T-helper 22 cell (primary cell): ENCODE measurements at places on chromosomes 4 and X.

- no peak for DNase-seq
Observed at GRCh38 chr4:6742507-6742906, 26.5 kb downstream of the BLOC1S4 start.

DNA sequence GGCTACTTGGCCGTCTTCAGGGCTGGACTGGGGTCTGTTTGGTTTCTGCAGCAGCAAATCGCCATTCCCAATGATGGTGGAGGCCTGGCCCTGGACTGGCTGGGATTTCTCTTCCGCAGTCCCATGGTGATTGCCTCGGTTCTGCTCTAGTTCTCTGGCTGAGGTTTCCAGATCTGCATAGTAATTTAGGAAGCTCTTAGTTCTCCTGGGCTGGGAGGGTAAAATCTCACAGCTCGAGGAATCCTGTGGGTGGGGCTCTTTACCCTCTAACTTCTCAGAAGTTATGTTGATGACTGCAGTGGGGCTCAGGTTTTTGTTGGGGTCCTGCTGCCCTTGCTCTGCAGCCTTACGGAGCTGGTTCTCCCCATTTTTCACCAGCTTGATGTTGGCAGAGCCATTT lies 200.6 kb downstream of the APBB2 start:
- no peak for DNase-seq

DNA sequence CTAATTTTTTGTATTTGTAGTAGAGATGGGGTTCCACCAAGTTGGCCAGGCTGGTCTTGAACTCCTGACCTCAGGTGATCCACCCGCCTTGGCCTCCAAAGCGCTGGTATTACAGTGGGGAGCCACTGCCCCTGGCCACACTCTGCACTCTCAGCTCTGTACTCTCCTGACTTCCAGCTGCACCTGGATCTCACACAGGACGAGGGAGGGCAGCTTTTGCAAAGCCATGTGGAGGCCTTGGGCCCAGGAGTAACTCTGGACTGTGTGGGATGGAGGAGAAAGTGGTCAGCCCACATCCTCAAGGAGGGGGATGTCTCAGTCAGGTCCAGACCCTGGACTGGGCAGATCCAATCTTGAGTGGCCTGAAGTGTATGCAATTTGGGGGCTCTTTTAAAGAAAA lies 23.0 kb downstream of the NAT8L start:
- DNase-seq: no peak

GRCh38 chrX:69618803-69619202 lies 2.9 kb downstream of the EDA start:
- DNase-seq: no peak

GRCh38 chr4:9804918-9805317 lies 23.5 kb downstream of the DRD5 start:
- no peak for DNase-seq

DNA sequence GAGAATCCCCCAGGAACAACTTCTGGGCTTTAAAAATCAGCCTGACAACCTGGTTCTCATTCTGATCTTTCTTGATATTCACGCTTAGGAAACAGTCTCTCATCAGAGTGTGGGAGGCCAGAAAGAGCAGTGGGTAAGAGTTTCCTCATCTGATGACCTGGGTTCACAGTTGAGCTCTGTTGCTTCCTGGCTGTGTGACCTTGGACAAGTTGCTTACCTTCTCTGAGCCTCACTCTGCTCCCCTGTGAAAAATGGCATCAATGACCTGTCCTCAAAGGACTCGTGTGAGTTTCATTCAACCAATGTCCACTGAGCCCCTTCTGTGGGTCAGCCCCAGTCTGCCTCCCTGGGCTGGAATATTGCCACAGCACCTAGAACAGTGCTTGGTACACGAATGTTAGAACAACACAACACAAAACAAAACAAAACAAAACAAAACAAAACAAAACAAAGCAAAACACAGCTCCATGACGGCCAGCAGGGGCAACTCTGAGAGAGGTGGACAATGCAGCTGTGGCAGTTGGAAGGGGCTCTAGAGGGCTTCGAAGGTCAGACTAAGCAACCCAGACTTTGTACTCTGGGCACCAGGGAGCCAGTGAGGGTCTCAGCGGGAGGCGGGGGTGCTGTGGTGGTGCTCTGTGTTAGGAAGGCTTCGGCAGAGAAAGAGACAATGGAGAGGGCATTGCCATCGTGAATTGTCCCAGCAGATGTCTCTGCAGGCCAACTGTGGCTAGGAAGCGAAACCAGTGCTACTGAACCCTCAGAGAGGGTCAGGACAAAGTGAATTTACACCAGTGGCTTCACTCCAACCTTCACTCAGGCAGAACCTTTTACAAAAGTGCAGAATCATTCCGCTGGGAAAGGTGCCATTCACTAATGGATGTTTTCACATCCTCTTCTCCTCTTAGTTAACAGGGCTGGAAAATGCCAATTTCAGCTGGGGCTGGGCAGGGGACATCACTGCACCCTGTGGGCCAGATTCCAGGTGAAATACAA lies 14.3 kb upstream of the C4orf50 start:
- no peak for DNase-seq

DNA sequence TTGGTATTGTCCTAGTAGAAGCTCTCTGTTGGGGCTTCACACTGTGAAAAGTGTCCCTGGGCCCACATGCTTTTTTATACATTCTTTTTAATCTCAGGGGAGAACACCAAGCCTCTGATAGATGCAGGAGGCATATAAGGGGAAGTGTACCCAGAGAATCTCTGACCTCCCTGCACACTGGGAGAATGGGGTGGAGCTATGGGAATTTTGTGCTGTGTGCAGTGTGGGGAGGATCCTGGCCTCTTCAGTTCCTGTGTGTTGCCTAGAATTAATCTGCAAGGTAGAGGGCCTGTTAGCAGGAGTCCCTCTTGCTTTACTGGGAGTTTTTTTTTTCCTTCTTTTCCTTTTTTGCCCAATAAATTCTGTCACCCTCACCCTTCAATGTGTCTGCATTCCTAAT lies 49.2 kb upstream of the SPIN4 start:
- no peak for DNase-seq

DNA sequence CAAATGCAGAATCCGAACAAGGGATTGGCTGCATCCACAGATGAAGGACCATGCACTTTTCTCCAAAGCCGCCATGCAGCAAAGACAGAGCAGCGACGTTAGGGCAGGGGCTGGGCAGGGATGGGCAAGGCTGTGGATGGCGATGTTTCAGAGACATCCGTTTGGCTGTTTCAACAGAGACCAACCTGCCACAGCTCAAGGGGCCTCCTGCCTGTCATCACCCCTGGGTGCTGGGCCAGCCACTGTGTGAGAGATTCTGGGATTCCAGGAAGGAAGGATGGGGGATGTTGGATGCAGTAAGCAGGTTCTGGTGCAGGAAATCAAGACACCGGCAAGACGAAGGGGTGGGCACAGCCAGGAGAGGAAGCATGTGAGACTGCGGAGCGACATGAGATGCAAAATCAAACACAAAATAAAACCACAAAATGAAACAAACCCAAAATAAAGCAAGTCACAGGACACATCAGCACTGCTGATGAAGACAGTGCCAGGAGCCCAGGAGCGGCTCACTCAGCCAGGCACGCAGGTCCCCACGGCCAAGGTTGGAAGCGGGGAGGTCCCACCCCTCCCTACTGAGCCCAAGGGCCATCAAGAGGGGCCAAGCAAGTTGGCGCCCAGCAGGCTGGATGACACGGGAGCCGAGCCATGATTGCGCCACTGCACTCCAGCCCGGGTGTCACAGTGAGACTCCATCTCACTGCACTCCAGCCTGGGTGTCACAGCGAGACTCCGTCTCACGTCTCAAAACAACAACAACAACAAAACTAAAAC lies 68.1 kb downstream of the FAM53A start:
- no peak for DNase-seq

GRCh38 chr4:55326629-55327028 lies 19.4 kb upstream of the SRD5A3 start:
- no peak for DNase-seq

DNA sequence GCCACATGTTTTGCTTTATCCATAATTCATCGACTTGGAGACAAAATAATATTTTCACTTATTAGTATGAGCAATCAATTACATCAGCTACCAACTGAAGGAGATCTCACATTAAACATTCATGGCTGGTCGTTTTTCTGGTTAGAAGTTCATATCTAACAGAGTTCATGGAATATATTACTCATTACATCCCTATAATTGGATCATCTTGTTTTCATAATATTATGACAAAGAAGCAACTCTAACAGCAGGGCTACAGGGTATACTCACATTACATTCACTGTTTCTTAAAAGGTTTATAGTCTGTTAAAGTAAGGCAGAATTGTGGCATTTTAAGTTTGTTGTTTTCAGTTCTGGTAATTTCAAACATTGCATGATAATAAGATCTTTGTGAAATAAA lies 33.0 kb downstream of the GSTCD start:
- DNase-seq: no peak

DNA sequence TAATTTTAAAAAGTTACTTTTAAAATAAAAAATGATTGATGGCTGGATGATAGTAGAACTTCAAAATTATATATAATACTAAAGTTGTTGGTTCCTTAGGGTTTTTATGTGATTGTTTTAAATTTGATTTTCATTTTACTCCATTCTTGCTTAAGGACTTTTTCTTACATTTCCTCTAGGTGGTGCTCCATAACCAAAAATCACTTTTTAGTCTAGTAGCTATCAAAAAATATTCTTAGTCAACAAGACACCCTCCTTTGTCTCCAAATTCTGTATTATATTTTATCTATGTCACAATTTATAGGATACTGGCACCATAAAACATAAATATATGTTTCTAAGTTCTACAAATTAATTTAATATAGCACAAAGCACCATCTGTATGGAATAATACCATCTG lies 67.2 kb upstream of the BRWD3 start:
- no peak for DNase-seq

GRCh38 chr4:95215991-95216605 lies 332.7 kb downstream of the UNC5C start:
- no peak for DNase-seq

GRCh38 chr4:52959541-52959940 lies 97.4 kb downstream of the RASL11B start:
- DNase-seq: no peak

GRCh38 chrX:24877854-24878650 lies 137.7 kb downstream of the ARX start:
- DNase-seq: no peak

GRCh38 chr4:161841759-161842158 lies 322.0 kb downstream of the FSTL5 start:
- DNase-seq: no peak

DNA sequence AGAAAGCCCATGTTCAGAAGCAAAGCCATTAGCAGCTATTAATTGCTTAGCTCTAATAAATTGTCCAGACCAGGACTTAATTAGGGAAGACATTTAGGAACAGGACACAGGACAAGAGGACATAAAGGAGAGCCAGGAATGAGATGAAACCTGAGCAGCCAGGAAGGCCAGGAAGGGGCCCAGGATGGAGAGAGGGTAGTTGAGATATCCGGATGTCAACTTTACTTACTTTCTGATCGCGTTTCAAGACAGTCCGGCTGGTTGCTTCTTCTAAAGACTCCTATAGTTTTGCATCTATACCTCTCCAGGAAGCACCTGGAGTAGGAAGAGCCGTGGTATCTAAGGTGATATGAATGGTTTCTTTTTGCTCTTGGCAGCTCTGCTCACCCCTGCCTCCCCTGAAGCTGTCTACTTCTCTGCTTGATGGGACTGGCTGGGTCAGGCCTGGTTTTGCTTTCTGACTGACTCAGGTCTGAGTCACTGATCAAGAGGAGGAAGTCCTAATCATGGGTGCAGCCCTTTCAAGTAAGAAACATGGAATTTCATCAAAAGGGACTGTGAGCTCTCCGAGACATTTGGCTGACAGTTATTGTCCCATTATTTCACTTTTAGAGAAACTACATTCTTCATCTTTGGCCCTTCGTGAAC lies 733.3 kb downstream of the RPA4 start:
- no peak for DNase-seq

- DNase-seq: no peak
Observed at GRCh38 chrX:134423606-134424005, 36.4 kb upstream of the HPRT1 start.

- no peak for DNase-seq
Observed at GRCh38 chr4:6663596-6664393, 23.3 kb downstream of the MRFAP1 start.

DNA sequence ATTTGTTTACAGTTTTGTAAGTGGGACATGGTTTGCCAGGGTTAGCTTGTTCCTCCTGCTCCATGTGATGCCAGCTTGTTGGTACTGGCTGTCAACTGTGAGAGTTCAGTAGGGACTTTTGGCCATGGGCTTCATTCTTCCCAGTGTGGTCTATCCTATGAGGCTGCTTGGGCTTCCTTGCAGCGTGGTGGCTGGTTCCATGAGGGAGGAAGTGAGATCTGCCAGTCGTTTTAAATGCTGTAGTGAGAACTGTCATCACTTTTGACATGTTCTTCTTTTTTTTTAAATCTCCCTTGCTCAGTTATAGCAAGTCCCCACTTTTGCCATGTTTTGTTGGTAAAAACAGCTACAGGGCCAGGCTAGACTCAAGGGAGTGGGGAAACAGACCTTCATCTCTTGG lies 15.9 kb downstream of the NSD2 start:
- no peak for DNase-seq

- DNase-seq: no peak
Observed at GRCh38 chrX:105464618-105465017, 244.1 kb upstream of the TEX13A start.

- DNase-seq: no peak
Observed at GRCh38 chr4:53205970-53206369, 159.9 kb downstream of the SCFD2 start.

- DNase-seq: no peak
Observed at GRCh38 chr4:124433044-124433443, 279.5 kb downstream of the ANKRD50 start.

DNA sequence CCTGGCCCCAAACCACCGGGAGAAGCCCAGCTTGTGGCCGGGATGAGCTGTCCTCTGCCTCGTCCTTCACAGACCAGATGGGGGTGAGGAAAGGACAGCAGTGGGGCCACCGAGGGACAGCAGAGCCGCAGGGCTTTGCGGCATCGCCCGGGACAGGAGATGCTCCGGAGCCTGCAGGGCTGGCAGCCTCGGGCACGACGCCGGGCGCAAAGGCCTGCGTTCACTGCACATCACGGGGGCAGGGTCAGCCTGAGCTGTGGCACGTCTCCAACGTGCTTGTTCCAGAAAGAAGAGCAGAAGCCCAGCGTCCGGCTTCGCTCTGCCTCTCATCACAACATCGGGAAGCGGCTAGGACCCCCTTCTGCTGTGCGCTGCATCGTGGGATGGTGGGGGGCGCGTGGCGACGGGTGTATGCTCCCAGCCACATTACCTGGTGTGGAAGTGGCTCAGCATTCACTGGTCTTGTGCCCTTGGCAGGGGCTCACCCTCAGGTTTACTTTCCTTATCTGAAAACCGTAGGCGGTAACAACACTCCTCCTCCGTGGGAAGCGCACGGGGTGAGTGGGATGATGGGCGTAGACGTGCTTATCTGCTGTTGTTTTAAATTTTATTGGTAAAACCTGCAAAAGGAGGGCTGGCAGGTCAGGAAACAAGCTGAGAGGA lies 7.4 kb downstream of the TADA2B start:
- no peak for DNase-seq

- DNase-seq: no peak
Observed at GRCh38 chr4:148341980-148342800, 100.0 kb downstream of the NR3C2 start.

DNA sequence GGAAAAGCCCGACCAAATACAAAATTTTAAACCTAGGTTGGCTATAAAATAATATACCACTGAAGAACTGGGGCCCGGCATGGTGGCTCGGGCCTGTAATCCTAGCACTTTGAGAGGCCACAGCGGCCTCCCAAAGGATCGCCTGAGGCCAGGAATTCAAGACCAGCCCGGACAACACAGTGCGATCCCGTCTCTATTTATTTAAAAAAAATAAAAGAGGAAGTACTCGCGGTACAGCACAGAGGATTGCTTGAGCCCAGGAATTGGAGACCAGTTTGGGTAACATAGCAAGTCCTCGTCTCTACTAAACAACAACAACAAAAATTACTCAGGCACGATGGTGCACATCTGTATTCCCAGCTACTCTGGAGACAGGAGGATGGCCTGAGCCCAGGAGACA lies 44.8 kb upstream of the CDKN2AIP start:
- no peak for DNase-seq
